ENCODE measurements at places on chromosomes 3 and 15.

GRCh38 chr3:192831801-192832347 is 85.8 kb downstream of the MB21D2 start:
- no peak for DNase-seq

- DNase-seq = peak; percentile 47
Measured at GRCh38 chr3:126355251-126355650, 2.0 kb downstream of the KLF15 start.

DNA sequence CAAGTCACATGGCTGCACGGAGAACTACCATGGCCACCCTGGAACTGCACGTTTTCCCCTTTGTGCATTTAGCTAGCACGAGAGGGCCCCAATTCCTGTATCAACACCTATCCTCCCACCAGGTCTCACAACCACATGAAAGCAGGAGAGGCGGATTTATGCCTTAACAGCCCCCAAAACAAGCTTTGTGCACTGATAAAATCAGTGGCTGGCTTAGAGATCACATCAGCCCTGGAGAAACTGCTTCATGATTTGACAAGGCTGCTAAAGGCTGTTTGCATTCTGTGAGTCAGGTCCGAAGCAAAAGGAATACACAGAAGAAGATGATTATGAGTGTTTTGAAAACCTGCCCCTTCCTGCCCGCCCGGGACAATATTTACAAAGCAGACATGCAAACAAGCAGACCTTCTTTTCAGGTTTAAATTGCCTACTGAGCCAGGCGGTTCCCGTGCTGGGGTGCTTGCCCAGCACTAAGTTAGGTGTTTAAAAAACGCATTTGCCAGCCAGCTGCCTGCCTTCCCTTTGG is 25.9 kb downstream of the CEMIP start:
- DNase-seq = peak; percentile 90

DNA sequence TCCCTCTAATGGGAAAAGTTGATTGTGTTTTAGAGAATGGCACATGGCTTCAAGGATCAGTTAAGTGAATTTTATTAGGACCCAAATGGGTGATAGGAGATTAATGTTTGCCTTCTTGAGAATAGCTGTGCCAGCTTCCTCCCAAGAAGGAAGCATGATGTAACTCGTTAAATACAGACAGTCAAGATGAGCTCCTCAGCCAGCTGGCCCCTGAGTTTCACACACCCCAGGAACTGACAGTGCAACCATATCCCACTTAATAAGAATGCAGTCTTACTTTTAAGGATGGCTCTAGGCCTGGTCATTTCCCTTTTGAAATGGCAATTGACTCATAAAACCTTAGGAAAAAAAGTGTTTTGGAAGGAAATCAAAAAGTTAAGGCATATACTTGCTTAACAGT is 472.8 kb upstream of the KCNMB2 start:
- DNase-seq = no peak

GRCh38 chr3:141412087-141412935 is 44.0 kb downstream of the ZBTB38 start:
- peak; percentile 81 for DNase-seq

GRCh38 chr3:4714045-4714444 is 220.9 kb downstream of the ITPR1 start:
- DNase-seq = no peak

DNA sequence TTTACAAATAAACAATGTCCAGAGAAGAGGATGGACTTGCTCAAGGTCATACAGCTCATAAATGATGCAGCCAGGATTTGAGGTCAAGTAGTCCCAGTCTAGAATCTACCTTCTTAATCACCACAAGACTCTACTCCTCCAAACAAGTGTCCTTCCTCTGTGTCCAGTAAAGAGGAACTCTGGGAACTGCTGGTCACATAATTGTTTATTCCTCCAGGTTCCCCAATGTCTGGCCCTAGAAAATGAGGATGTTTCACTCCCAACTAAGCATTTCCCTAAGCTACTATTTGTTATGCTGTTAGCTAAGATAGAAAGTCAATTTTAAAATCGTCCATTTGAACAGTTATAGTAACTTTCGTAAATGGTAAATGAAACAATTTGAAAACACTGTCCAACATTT is 192.4 kb downstream of the FHIT start:
- no peak for DNase-seq

- no peak for DNase-seq
Measured at GRCh38 chr15:81968691-81969090, 77.1 kb downstream of the MEX3B start.

- DNase-seq = no peak
Measured at GRCh38 chr3:143442814-143443447, 323.4 kb downstream of the CHST2 start.

DNA sequence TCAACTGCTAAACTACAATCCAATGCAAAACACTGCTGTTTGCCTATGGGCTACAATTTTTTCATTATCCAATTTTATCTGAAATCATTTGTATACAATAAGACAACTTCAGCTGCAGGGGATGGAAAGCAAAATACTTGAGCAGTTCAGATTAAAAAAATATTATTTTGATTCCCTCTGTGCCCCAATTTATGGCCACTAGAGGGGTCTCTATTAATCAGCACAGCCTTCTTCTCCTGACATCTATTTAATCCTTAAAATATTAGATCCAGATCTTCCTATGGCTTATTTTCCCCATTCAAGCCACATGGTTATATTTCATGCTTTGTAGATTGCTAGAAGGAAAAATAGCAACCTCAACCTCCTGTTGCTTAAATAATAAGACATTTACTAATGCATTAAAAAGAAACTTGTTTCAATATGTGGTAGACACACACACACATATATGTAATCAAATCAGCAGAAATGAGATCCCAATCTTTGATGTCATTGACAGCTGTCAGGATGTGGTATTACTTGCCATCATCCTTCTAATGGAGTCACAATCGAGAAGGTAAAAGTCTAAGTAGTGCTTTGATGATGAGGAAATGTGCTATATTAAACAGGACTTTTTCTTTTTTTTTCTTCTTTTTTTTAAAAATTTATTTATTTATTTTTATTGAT is 104.2 kb downstream of the P2RY1 start:
- DNase-seq = no peak

DNA sequence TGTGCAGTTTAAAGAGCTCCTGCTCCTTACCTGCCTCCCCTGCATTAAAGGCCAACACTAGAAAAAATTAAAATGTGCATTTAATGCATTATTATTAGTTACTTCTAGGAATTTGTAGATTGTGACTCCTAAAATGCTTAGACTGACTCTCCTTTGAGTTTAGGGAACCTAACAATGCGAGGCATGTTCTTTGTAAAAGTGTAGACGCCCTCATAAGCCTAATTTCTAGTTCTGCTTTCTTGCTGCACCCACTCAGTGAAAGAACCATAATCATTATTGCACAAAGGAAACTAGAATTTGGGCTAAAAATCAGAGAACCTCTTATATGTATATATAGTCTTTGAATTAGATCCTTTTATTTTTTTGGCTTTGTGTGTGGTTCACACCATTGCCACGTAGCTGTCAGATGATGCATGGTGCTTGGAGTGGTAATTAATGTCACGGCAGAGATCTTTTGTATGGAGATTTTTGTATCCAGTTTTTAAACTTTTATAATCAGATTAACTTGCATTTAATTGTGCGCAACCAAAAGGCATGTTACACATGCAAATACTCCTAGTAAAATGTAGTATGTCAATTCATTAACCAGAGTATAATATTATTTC is 710 bp downstream of the ABHD10 start:
- peak; percentile 17 for DNase-seq

DNA sequence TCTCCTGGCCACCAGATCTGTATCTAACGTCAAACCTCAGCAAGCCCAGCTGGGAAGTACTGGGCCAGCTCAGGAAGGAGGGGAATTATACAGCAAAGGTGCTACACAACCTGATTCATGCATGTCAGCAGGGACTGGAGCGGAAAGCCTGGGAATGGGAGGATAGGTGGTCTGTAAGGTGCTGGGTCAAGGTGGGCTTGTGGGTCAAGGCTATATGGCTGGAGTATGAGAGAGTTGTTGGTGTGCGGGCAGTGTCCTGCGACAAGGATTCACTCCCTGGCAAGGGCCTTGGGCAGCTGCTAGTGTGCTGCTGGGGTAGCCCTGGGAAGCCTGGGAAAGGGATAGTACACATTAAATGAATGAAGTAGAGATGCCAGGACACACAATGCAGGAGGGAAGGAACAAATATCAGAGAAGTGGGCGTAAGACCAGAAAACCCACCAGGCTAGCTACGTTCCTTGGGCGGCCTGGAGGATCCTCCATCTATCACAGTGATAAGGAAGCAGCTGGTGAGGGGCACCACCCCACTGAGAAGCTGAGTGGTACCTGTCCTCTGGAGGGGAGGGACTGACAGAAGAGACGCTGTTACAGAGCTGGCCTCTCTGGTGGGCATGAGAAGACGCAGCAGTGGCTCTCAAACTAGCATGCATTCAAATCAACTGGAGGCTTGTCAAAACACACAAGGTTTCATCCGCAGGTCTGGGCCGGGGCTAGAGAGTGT is 8.5 kb upstream of the SYNM start:
- no peak for DNase-seq

DNA sequence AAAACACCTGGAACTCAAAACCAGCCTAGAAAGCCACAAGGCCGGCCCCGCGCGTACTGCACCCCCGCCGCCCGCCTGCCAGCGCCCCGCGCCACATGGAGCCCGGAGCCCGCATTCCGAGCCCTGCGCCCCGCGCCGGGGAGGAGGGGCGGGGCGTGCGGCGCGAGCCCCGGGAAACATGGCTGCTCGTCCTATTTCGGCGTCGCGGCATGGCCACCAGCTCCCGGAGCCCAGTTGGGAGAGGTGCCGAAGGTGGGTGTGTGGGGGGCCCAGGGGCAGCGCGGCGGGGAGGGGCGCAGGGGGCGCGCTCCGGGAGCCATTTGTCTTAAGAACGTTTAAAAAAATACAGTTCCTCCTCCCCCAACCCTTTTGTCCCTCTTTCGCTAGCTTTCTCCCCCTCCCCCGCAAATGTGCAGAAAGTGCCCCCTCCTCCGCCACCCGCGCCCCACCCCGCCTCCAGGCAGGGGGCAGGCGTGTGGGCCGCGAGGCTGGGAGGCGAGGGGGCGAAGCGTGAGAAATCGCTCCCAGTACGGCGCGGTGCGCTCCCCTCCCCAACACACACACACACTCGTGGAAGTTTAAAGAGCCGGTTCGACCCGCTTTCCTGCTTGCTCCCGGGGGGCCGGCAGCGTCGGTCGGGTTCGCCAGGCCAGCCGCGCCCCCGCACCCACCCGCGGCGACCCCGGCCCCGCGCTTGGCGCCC is 2.5 kb downstream of the ANP32A start:
- DNase-seq = peak; percentile 65

GRCh38 chr3:112005091-112005672 is 6.5 kb downstream of the TAGLN3 start:
- DNase-seq = peak; percentile 38

GRCh38 chr3:66053550-66054094 is 14.9 kb upstream of the MAGI1 start:
- no peak for DNase-seq

DNA sequence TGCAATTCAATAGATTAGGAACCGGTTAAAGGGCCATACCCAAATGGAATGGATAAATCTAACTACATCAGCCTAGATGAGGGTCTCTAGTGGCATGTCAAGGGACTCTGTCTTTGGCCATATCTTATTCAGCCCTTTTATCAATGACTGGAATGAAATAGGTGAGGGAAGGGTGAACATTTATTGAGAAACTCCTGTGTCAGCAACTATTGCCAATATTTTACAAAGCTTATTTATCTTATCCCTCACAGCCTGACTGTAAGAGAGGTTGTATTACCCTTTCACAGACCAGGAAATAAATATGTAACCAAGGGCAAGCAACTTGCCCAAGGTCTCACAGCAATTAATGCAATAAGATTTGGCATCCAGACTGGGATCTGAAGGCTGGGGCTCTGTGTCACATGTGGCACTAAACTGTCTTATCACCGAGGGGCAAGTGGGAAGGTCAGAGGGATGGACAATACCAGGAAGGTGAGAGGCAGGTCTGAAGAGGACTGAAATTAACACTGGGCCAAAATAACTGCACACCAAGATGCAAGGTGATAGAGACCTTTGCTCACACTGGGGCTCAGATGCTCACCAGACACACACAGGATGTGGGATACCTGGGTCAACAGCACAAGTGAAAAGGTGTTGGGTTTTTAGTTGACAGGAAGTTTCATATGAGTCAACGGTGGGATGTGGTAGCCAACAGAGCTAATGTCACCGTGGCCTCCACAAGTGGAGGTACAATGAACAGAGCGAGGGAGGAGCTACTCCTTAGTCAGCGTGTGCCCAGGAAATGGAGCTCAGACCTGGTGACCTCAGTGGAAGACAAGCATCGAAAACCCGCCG is 261.3 kb downstream of the RPLP1 start:
- DNase-seq = peak; percentile 52

DNA sequence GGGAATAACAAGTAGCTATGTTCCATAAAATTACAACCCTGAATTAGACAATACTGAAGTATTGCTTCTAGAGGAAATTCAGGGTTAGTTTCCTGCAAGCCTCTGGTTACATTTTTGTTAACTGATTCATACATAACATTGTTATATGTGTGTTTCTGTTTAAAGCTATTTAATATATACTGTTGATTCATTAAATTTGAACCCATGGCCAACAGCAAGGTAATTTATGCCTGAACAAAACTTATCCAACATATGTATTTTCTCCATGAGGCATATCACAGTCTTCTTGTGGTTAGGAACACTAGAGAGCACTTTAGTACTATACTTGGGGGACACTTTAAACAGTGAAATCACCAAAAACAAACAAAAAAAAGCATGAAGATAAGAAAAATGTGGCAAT is 47.7 kb upstream of the PTX3 start:
- no peak for DNase-seq

GRCh38 chr3:78116874-78117273 is 1077.0 kb downstream of the ROBO2 start:
- no peak for DNase-seq

DNA sequence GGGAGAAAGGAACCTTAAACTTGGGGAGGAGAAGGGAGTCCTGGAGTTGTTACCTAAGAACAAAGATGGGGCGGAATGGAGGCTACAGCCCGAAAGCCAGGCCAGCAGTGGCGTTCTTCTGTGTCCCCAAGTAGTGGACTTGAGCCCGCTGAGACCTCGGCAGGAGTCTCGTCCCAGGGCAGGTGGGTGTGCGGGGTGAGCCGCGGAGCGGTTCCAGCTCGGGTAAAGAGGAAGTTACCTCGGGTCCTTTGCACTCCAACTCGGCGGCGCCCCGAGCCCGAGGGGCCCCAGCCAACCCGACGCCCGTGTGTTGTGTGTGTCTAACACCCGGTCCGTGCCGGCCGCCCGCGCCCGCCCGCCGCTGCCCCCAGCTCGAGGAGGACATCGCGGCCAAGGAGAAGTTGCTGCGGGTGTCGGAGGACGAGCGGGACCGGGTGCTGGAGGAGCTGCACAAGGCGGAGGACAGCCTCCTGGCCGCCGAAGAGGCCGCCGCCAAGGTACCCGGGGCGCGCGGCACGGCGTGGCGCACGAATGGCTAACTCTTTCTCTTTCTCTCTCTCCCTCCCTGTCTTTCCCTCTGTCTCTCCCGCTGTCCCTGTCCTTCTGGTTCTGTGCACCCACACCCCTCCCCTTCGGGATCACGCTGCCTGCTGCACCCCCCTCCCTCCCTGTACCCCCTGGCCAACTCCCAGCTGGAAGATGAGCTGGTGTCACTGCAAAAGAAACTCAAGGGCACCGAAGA is 959 bp downstream of the TPM1 start:
- peak; percentile 48 for DNase-seq

- no peak for DNase-seq
Measured at GRCh38 chr3:56424885-56425284, 43.4 kb downstream of the ERC2 start.
